Tongue (tissue), 3 donors: ENCODE measurements at places on chromosomes 7 and 10. TPM values are rescaled to one million over a fixed set of nuclear protein-coding genes. Genes with fewer than 3 reads are reported as not detected.

BUD31 gene
- 35.9 TPM for total RNA-seq

SLC18A3 gene
- 0.31 TPM for total RNA-seq

TMEM196 gene
- total RNA-seq: not detected

CYP3A7 gene
- total RNA-seq: 0.21 TPM

LZTS2 gene
- total RNA-seq: 45.5 TPM

ANKRD7 gene
- total RNA-seq: 2.2 TPM

NUB1 gene
- total RNA-seq: 27.8 TPM

PLXDC2 gene
- 54.1 TPM for total RNA-seq

ENO4 gene
- 0.31 TPM for total RNA-seq

OPN4 gene
- total RNA-seq: not detected

PILRA gene
- total RNA-seq: 1.1 TPM

CFAP70 gene
- total RNA-seq: 1.8 TPM

SPDYE1 gene
- total RNA-seq: not detected

PRTFDC1 gene
- total RNA-seq: 15.4 TPM

DYNC1I1 gene
- total RNA-seq: 2.6 TPM

GTF2IRD1 gene
- total RNA-seq: 32.6 TPM

MAD1L1 gene
- total RNA-seq: 58.0 TPM

WEE2 gene
- not detected for total RNA-seq

C1QL3 gene
- not detected for total RNA-seq

SPDYE6 gene
- not detected for total RNA-seq

CARD11 gene
- total RNA-seq: 1.4 TPM

CCL24 gene
- not detected for total RNA-seq

PRKCQ gene
- total RNA-seq: 15.2 TPM

NUDT13 gene
- 2.1 TPM for total RNA-seq

PRKRIP1 gene
- total RNA-seq: 35.2 TPM

AP5Z1 gene
- total RNA-seq: 19.1 TPM

ZNF800 gene
- total RNA-seq: 36.7 TPM

SLC39A12 gene
- total RNA-seq: not detected

ERCC6 gene
- 17.8 TPM for total RNA-seq

PHKG1 gene
- 65.2 TPM for total RNA-seq

MSS51 gene
- 9.5 TPM for total RNA-seq

VTI1A gene
- total RNA-seq: 47.2 TPM
